ENCODE measurements at places on chromosomes 6 and 20.

DNA sequence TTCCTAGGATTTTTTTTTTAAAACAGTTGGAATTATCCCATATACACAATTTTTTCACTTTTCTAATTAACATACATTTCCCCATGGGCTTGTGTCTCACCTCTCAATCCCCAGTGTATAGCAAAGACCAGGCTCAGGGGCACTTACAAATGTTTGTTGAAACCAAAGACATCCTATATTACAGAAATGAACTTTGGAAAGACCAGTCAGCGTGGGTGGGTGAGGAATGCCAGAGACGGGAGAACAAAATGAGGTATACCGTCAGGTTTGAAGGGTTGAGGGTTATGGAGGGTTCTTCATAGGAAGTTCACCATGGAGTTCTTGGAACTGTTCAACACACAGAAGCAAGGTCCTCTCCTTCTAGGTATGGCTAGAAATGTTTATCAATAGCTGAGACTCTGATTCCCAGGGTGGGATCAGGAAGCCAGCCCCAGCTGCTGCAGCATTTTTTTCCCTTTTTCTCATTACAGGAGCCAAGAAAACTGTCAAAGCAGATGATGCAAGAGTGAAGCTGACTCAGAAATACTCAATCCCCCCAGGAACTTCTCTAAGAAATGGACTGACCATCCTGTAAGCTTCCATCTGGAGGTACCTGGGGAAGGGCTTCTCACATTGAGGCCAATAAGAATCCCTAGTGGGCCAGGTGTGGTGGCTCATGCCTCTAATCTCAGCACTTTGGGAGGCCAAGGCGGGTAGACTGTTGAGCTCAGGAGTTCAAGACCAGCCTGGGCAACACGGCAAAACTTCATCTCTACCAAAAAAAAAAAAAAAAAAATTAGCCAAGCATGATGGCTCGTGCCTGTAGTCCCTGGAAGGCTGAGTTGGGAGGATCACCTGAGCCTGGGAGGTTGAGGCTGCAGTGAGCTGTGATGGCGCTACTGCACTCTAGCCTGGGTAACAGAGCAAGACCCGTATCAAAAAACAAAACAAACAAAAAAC lies 15.9 kb upstream of the TBC1D20 start:
- DNase-seq: no peak

GRCh38 chr20:63082308-63082938 lies 75.7 kb upstream of the BHLHE23 start:
- DNase-seq: no peak

GRCh38 chr6:92507552-92507951 lies 911.8 kb downstream of the EPHA7 start:
- no peak for DNase-seq

DNA sequence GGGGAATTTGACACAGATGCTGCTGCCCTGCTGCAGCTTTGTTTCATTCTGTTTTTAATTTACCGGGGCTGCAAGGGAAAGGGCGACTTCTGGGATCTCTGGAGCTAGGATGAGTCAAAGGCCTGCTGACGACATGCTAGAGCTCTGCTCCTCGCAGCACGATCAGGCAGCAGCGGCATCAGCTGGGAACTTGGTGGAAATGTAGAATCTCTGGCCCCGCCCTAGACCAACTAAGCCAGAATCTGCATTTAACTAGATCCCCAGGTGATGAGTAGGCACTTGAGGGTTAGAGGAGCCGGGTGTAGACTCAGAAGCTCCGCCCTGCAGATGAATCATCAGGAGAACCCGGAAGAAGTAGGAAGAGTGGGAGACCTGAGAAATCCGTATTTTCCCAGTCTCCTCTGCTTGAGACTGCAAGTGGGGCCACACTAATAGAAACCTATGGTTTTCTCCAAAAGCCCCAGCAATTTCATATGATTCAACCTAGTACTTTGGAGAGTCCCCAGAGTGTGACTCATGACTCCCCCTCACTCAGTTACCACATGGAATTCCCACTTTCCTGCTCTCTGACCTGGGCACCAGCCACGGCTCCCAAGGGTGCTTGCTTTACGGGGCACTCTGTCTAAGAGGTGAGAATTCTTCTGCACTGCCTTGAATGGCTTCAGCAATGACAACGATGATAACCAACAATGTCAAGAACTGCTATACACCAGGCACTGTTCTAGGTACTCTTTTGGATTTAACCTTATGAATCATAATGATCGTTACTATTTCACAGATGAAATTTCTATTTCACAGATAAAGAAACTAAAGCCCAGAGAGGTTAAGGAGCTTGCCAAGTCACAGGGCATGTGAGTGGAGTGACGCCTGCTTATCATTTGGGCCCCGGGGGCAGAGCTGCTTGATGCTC lies 18.1 kb downstream of the TUBB2B start:
- peak; percentile 68 for DNase-seq

GRCh38 chr6:3724451-3725144 lies 26.9 kb downstream of the PXDC1 start:
- no peak for DNase-seq

DNA sequence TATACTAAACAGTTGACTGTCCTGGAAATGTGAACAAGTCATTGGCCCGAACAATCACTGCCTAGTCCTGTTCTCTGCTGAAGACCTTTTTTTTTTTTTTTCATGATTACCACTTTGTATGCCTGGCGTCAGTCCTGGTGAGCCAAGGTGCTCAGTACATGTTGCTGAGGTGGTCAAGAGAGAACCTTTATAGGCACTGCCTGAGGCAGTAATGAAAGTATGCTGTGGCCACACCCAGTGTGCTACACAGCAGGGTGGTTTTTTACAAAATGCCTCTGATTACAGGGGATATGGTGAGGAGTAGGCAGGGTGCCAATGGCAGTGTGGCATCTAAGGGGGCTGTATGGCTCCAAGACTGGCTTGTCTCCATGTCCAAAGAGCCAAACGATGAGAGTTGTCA lies 135.1 kb upstream of the ENPP5 start:
- DNase-seq: no peak

GRCh38 chr6:35973670-35974222 lies 50.7 kb downstream of the SLC26A8 start:
- no peak for DNase-seq

GRCh38 chr6:84771756-84772356 lies 7.5 kb upstream of the TBX18 start:
- DNase-seq: no peak

DNA sequence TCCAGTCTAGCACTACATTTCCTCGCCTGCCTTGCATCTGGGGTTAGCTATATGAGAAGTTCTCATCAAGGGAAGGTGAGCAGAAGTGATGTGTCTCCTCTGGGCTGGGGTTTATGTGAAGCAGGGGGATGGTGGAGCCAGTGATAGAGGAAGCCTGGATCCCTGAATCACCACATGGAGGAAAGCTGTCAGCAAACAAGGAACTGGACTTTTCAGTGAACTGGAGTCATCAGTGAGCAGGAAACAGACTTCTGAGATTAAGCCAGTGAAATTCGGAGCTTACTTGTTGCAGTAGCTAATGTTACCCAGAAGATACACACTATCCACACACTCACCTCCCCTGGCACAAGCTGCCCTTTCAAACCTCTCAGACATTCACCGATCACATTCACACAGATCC lies 13.4 kb upstream of the TOX2 start:
- no peak for DNase-seq

DNA sequence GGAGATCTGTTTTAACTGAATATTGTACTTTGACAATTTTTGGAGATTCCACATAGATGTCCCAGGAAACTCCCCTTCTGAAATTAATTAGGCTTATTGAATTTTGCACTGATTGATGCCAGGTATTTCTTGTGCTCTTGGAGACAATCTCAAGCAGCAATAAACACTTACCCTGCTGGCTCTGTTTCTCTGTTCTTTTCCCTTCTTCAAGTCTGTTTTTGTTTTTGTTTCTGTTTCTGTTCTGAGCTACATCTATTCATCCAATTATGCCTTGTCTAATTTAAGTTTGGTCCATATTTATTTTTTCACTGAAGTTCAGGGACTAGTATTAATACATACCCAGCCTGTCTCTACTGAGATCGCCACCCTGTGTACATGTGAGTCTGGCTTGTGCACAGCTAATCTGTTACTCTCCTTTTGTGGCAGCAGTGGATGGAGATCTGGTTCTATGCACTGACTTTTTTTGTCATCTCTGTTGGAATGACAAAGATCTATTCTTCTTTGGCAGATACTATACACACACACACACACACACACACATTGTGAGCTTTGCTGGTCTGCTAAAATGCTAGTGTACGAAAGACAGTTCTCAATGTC lies 51.9 kb downstream of the IL22RA2 start:
- DNase-seq: no peak

DNA sequence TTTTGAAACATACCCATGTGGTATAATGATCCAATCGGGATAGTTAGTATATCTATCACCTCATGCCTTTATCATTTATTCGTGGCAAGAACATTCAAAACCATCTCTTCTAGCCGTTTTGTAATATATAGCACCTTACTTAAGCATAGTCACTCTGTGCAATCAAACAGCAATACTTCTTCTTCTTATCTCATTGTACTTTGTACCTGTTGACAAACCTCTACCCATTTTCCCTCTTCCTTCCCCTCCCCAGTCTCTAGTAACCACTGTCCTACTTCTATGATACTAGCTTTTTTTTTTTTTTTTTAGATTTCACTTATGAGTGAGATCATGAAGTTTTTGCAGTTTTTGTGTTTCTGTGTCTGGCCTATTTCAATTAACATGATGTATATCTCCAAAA lies 296.7 kb downstream of the EYS start:
- no peak for DNase-seq

DNA sequence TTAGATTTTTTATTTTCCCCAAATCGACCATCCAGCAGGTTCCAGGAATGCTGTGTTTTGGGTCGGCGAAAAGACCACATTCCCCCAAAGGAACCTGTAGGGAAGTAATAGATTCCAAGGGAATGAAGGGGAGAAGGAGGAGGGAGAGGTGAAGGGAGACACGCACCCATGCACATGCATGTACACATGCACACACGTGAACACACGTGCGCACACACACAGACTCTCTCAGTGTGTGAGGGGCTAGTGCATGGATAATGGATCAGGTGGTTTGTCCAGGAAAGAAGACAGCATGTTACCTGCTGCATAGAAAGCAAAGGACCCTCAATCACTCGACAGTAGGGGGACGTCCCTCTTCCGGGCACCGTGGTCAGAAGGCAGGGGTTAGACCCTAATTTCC lies 52.4 kb upstream of the PDE10A start:
- DNase-seq: no peak

DNA sequence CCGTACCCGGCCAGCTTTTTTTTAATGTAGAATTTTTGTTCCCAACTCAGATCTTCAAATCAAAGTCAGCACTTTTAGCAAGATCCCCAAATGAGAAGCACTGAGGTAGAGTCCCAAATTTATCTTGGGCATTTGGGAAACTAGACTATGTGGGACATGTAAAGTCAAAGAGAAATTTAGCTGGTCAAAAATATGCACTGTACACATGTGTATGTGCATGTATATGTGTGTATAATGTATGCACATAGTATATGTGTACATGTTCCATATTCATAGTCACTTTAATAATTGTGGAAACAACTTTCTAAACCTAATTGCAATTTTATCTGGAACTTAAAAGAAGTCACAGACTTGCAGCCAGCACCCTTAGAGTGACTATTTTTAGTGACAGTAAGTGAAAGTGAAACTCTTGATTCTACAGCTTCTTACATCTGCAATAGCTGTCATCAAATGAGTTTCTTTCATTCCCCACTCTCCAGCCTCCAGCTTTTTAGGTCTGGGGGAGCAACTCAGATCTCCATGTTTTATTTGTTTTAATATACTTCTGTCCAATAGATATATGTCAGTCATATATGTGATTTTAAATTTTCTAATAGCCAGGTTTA lies 53.6 kb downstream of the CDC40 start:
- no peak for DNase-seq

- peak; percentile 7 for DNase-seq
These were observed at the start of gene MYO6 for GRCh38 chr6:75748743-75749538. MYO6 (plus strand) TSS chr6:75749239; CDS start chr6:75817548, 68,309 bp downstream.

- no peak for DNase-seq
These were observed 49.3 kb downstream of the SLC35F1 start for GRCh38 chr6:117956386-117956785.

GRCh38 chr6:5674721-5675120 lies 332.0 kb downstream of the NRN1 start:
- no peak for DNase-seq

DNA sequence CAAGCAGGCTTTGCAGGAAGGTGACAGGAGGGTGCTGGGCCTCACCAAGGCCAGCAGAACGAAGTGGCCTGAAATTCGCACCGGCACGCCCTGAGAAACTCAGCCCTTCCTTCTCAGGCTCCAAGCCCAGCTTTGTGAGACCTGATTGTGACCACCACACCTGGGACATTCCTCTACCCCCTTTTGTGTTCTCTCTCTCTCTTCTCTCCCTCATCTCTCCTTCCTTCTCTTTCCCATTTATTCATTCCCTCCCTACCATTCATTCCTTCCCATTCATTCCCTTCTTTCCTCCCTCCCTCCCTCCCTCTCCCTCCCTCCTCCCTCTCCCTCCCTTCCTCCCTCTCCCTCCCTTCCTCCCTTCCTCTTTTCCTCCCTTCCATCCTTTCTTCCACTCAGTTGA lies 8.8 kb downstream of the CD93 start:
- no peak for DNase-seq

- DNase-seq: no peak
These were observed 67.7 kb upstream of the ZNFX1 start for GRCh38 chr20:49345524-49345923.

DNA sequence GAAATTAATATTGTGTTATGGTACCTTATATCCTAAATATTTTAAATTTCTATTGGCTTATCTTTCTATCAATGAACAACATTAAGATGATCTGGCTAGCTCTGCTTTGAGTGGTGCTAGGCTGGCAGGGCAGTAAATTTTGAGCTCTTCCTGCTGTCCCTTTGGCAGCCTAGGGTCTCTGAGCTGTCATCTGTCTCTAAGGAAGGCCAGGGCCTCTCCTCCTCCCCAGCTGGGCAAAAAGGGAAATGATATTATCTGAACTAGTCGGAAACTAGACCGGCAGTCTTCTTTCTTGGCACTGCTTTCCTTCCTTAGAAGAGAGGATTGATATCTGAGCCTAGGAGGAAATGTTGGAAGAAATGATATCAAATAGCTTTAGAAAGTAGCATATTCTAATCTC lies 176.7 kb upstream of the BTBD3 start:
- no peak for DNase-seq

GRCh38 chr20:21183722-21184121 lies 57.8 kb downstream of the KIZ start:
- no peak for DNase-seq

GRCh38 chr20:51529758-51530157 lies 12.8 kb downstream of the NFATC2 start:
- DNase-seq: peak; percentile 67

- no peak for DNase-seq
These were observed 295.2 kb downstream of the CDH26 start for GRCh38 chr20:60253471-60253870.

DNA sequence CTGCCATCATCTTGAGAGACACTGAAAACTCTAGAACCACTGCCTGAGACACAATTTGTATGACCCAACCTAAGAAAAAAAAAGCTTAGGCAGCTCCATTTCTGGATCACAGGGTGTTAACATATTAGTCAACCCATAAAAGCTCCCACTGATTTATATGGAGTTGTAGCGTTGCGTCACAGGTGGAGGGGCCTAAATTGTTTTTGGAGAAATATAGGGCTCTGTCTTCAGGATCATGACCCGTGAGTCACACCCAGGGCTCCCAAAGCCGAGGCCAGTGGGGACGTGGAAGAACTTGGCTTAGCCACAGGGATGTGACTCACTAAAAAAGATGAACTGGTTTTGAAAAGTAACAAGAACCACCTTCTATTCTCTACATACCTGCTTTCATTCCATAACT lies 116.5 kb upstream of the BMP2 start:
- no peak for DNase-seq

GRCh38 chr6:90214461-90214860 lies 82.2 kb downstream of the BACH2 start:
- DNase-seq: no peak

- no peak for DNase-seq
These were observed 368.5 kb downstream of the MAFB start for GRCh38 chr20:40320517-40321011.

Measured in activated T-cell treated with anti-CD3 and anti-CD28 coated beads for 24 hours (primary cell).